ENCODE measurements at places on chromosomes 4 and X.

DNA sequence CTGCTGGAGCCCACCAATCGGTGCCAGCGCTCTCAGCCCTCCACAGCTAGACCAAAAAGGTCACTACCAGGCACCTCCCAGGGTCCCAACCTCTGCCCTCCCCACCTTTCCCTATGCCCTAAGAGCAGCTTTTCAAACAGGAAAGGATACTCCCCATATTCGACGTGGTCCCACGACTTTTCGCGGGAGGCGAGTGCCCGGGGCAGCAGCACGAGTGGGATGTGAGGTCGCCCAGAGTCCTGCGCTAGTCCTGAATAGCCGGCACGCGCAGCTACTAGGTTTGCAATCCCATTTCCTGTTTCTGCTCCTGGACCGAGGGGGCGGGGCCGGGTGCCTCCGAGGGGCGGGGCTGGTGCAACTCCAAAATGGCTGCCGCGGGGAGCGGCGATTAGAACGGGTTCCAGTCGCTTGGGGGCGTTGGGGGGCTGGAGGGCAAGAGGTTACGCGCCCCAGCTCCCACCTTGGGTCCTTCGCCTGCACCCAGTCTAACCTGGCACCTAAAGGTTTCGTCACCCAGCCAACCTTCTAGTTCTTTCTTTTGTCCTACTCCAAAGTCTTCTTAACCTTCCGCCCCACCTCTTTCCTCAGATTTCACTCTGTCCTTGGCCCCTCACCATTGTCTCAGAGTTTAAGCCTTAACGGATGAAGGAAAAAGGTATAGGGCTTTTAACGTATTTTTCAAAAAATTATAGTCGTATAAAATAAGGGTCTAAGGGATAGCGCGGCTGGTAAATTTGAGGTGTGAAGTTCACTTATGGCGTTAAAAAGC lies 85.0 kb upstream of the TENT5D start:
- DNase-seq = no peak

DNA sequence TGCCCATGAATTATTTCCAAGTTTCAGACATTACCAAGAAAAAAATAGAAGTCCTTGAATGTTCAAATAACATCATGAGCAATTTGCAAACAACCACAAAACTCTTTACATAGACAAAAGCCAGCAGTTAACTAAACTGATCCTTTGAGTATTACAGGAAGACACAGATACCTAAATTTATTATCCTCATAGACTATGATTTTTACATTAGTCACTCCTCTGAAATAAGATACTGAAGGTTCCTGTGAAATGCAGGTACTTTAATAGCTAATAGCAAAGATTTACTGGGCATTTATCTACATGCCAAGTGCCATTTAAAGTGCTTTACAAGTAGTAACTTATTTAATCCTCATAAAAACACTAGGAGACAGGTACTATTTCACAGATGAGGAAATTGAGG lies 37.7 kb downstream of the GPR82 start:
- no peak for DNase-seq

- no peak for DNase-seq
Observed at GRCh38 chrX:17405225-17405969, 30.4 kb downstream of the NHS start.

DNA sequence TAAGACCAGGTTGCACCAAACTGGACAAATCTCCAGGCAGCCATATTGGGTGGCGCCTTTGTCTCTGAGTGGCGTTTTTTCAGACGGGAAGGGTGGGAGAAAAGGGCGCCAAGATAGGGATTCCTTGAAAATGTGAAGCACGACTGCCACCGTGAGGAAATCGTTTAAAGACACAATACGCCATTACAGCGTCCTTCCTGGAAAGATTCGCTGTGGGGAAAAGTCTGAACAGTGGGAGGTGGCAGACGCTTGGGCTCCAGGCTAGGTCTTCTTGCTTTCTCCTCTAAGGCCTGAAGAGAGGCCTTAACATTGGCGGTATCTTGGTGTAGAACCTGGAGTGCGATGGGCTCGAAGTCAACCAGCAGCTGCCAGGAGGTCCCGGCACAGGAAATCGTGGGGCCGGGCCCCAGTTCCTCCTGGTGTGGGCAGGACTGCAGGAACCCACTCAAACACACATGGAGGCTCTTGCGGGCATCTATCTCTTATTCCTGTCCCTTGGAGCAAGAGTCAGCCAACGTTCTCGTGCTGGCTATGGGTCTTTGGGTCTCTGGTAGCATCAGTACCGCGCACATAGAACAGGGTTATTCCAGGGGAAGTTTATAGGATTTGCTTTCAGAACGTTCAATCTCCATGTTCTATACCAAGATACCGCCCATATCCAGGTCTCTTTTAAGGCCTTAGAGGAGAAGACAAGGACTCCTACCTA lies 208.8 kb downstream of the OR13H1 start:
- peak; percentile 83 for DNase-seq

GRCh38 chr4:154364066-154364845 lies 127.3 kb downstream of the DCHS2 start:
- no peak for DNase-seq

DNA sequence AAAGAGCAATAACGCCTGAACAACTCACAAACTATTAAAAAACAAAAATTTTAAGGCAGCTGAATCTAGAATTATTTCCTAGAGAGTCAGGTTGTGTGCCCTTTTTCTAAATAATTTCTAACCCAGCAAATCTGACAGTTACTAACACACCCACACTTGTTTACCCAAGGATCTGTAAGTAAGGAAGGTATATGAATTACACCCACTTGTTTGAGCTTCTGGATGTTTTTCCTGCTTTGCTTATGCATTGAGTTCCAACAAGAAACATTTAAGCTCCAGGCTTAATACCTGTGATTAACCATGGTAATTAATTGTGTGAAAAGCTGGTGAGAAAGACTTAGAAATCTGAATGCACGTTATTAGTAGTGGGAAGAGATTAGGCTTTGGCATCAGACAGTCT lies 1.5 kb downstream of the NIPAL1 start:
- DNase-seq = no peak

DNA sequence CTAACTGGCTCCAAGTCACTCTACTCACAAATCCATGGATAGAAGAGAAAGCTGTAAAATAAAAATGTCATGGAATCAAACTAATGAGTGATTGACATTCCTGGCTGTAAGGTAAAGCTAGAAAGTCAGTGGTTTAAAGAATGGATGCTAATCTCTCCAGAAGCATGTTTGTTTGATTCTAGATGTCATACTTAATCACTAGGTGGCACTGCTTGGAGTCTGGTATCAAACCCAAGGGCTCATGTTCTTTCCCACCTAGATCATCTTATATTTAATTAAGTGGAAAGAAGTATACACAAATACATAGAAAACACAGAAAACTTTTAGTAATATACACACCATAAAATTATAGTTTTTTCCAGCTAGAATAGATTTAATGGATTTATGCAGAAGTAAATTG lies 2666.6 kb downstream of the PCDH7 start:
- no peak for DNase-seq

DNA sequence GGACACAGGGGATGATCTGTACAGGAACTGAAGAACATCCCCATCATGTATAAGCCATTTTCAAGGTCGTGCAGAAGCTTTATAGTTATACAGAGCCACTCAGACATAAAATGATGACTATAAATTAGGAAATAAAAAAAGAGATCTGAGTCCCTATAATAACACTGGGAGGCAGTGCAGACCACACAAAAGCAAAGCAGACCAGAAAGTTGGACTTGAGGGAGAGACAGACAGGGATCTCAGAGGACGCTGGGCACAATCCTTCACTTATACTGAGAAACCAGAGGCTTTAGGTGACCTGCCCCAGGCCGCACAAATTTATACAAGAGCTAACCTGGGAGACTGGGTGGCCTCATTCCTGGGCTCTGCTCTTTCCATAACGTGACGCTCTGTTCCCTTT lies 70.5 kb downstream of the HADH start:
- no peak for DNase-seq

DNA sequence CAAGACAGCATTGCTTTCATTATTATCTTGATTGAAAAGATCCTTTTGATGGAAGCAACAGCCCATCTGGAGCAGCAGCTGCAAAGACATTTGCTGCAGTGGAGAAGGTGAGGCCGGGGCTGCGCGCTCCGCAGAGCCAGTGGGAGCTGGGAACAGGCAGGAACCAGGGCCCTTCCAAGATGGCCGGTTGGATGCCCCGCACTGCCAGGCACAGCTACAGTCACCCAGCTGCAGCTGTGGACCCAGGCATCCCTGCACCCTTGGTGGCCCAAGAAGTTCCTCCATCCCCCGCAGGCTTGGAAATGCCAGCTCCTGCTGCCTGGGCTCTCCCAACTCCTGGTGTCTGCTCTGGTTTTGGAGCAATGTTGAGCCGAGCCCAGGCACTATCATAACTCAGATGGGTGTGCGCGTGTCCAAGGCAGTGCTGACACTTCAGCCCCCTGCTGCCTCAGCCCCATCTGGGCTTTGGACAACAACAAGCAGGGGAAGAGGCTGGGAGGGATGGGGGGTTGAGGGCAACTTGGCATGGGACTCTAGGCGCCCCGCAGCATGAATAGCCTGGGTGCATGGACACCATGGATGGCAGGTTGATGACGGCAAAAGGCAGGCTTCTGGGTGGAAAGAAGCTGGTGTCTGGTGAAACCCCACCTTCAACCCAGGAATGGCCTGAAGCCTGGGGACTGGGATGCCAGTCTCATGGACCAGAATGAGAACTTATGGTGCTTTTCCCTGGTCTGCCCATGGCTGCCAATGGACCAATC lies 371.8 kb downstream of the FSTL5 start:
- no peak for DNase-seq

DNA sequence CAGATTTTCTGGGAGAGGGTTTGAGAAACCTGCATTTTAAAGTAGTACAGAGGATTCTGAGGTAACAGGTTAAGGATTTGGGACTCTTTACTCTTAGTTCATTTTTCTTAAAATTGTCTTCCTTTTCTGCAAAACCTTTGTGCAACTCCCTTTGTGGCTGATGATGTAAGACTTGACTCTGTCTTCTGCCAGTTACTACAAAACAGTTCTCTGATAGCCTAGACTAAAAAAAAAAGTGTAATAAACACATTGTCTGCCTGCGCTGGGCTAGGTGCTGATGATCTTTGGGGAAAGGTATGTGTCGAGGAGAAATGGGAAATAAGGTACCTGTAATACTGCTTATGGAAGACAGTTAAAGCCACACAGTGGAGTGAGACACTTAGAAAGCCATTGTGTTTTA lies 28.7 kb downstream of the IL13RA1 start:
- no peak for DNase-seq

DNA sequence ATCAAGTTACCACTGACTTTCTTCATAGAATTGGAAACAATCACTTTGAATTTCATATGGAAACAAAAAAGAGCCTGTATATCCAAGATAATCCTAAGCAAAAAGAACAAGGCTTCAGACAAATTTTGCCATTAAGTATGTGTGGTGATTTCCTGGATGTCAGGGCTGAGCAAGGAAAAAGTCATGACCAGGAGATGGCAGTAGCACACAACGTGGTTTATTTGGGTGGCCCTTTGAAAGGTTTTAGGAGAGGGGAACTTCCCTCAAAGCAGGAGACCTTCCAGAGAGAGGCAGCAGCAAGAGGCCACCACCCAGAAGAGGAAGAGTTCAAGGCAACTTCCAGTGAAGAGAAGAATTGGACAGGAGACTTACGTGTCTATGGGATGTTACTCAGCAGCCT lies 18.1 kb upstream of the ZXDB start:
- no peak for DNase-seq

- DNase-seq = no peak
Observed at GRCh38 chr4:185801471-185801870, 10.5 kb downstream of the SORBS2 start.

- no peak for DNase-seq
Observed at GRCh38 chr4:38519666-38520065, 144.3 kb upstream of the KLF3 start.

DNA sequence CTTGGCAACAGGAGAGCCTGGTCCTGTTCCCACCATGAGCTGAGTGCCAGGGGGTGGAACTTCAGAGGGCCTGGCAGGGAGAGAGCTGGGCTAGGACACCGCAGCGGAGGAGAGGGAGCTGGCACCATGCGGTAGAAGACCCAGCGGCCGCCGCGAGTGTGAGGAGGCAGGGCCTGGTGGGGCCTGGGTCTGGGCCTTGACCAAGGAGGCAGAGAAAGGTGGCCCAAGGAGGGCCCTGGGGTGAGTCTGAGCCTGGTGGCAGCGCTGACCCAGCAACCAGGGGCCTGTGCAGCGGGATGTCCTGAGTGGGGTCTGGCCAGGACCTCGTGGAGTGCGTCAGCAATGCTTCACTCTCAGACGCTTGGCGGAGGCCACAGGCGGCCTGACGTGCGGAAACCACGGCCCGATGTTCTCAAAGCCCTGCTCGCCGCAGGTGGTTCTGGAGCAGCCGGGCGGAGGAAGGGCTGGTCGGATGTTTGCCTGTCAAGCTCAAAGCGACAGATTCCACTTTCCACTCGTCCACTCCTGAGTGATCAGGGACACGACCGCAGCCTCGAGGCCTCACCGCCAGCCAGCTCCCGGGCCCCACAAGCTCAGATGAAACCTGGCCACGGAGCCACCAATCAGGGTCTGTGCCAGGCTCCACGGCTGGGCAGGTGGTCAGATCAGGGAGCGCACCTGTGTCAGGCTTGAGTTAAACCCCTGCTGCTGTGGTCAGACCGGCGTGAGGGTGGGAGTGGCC lies 20.8 kb downstream of the ATP5ME start:
- no peak for DNase-seq

GRCh38 chrX:11341274-11342201 lies 48.3 kb downstream of the AMELX start:
- DNase-seq = no peak

GRCh38 chrX:132433551-132433950 lies 55.3 kb downstream of the MBNL3 start:
- DNase-seq = no peak

DNA sequence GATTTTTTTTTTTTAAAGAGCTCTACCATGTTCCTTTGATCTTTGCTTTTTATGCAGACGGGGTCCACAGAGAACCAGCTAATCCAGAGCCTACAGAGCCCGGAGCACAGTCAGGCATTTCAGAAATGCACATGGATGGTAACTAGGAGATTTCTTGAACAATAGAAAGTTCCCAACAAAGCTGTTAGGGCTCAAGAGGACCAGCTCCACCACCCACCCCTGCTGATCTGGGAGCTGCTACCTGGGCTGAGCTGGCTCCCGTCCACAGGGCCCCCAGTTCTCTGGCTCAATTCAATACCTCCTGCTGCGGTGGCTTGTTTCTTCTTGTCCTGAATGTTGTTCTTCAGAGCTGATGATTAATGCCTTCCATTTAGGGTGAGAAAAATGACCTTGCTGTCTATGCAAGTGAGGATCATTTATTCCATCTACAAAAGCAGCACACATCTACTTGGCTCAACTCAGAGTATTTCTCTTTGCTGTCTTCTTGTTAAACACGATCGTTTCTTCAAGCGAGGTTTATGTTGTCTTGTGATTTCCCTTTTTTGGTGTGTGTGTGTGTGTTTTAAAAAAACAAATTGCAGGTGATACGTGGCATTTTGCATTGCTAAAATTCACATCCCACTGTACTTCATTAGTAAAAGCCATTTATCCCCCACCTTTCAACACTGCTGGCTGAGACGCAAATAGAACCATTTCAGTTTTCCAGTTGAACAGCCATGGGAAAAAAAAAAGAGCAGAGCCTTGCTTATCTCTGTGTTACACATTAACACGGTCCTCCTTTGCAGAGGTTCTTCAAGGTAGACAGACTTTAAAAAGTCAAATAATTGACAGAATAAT lies 31.3 kb downstream of the IGFBP7 start:
- DNase-seq = no peak

GRCh38 chr4:159498446-159499115 lies 395.7 kb downstream of the RAPGEF2 start:
- DNase-seq = no peak

GRCh38 chr4:94378047-94378446 lies 35.4 kb upstream of the HPGDS start:
- DNase-seq = no peak

GRCh38 chr4:184165291-184165690 lies 52.4 kb downstream of the ENPP6 start:
- DNase-seq = no peak

- no peak for DNase-seq
Observed at GRCh38 chrX:101360390-101360789, 11.8 kb upstream of the TIMM8A start.
